ENCODE measurements at places on chromosomes 3 and 15.

DNA sequence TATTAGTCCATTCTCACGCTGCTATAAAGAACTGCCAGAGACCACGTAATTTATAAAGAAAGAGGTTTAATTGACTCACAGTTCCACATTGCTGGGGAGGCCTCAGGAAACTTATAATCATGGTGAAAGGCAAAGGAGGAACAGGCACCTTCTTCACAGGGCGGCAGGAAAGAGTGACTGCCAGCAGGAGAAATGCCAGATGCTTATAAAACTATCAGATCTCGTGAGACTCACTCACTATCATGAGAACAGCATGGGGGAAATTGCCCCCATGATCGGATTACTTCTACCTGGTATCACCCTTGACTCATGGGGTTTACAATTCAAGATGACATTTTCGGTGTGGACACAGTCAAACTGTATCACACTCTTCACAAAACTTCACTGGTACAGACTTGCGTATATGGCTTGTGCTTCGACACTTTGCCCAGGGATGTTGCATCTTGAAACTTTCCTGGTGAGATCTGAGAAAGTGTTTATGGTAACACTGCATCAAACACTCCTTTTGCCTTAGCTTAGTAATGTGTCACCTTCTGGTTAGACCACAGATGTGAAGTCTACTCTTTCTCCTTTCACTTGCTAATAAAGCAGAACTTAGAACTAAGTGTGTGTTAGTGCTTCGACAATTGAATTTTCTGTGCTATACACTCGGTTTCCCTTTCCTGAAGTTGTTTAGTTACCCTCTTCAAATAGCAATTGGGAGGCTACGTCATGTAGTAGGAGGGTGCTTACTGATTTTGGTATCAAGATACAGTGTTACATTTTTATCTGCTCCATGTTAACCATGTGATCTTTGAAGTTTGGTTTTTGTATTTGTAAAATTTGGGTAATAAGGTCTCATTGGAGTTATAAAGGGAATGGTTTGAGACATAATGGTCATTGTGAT is 185.7 kb downstream of the LPP start:
- no peak for DNase-seq

DNA sequence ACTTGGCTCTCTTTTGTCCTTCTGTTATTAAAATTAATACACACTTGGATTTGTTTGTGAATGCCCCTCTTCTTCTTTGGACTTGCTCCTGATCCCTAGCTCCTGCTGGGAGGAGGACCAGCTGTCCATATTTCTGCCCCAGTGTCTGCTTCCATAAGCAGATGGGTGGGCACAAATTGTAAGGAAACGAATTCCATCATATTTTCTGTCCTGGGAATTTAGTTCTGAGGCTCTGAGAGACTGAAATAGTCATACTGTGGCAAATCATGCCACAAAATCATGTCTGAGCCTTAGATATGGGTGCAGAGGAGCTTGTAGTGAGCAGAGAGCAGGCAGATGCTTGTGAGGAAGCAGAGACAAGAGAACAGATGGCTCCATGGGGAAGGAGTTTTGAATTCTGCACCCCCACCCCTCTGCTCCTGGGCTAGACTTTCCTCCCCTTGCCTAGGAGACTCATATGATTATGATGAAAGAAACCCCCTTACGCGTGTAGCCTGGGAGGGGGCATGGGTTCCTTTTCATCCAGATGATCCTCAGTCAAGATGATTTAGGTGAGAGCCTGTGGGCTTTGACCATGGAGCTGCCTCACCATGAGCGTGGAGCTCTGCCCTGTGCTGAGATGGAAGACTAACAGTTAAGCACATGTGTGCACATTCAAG is 50.6 kb downstream of the SV2B start:
- DNase-seq, result no peak

GRCh38 chr3:14154895-14155440 is 23.4 kb downstream of the XPC start:
- no peak for DNase-seq

DNA sequence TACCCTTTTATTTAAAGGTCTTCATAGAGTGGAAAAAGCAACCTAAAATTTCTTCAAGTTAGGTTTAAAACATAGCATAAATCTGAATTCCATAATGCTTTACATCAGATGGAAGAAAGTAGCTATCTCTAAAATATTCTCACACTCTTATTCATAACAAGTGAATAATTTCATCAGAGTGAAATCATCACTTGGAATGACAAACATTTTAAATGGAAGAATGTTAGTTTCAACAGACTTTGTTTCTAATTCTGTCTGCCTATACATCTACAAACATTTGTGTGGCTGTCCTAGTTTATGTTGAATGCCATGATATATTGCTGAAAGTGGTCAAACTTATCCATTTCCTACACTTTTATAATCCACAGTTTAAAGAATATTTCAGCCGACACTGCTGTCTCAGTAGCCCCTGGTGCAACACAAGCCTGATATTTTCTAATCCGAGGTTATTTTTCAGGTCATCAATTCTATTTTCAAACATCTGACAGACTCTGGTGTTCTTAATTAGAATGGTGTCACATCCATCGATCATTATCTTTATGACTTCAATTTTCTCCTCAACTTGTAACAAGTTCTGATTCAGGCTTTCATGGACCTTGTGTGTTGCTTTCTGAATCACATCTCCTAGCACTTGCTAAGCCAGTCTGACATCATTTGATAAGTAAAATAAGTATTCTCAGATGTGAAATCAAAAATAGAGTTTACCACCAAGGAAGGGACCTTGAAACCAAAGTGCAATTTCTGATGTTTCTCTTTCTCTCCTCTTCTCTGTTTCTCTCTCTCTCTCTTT is 17.1 kb upstream of the CNTN3 start:
- no peak for DNase-seq

DNA sequence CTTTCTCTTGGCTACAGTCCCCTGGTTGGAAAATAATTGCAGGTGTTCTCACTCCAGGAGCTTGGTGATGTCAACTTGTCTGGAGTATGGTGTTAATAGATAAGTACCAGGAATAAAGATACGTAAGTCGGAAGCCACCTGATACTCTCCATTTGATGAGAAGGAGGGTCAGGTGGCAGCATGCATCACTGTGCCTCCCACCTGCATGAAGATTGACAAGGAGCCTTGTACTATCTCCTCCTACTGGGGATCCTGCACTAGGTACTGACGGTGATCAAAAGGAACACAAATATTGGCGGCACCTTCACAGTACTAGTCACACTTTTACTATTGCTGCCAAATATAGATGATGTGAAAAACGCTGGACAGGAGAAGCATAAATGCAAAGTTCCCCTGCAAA is 32.6 kb upstream of the GABRB3 start:
- no peak for DNase-seq

GRCh38 chr3:107117922-107118536 is 259.2 kb upstream of the CCDC54 start:
- peak; percentile 75 for DNase-seq

DNA sequence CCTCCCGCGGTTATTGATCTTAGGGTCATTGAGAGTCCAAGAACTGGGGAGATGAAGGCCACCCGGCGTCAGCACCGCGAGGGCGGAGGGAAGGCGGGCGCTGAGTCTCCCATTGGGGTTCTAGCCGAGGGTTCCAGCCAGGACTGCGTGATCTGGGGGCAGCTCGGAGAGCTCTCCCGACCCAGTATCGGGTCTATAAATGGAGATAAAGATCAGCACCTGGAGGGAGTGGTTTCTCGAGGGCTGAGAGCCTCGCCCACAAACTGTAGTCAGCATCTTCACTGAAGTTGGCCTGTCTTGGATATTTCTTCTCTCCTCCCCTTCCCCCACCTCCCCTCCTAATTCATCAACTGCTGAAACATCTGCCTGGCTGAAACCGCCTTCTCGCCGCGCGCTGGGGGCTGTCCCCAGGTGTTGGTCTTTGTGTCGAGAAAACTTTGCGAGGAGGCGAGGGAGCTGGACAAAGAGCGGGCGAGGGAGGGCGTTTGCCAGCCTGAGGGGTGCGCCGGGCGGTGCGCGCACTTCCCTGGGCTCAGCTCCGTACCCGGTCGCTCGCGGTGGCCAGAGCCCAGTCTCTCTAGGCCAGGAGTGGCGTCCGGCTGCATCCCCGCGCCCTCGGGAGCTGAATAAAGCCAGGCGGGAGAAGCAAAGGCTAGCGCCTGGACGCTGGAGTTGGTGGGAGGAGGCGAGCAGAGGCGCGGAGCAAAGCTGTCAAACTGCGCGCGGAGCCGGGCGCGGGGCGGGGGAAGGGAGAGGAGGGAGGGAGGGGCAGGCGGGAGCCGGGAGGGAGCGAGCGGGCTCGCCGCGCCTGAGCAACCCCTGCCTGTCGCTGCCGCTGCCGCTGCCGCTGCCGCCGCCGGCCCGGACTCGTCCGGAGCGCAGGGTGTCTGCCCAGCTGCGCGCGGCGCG is at the start of gene ST8SIA2:
Gene ST8SIA2 (plus strand): TSS at position 811 of the 909 bp plus-strand sequence. CDS start 184 bp downstream, outside the sequence.
- DNase-seq, result no peak

DNA sequence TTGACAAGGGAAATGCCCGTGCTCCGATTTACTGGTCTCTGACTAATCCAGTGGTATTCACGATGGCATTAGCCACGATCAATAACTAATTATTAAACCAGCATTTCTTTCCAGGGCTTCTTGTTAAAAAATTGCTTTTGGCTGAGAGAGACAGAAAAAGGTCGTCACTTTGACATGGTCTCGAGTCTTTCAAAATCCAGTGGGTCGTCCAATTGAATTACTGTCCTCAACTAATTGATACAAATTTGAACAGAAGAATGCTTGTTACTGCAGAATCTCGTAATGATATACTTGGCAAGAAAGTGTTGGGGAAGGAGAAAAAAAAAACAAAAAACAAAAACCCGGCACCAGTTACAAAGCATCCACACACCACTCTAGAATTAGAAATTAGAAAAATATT is 318.4 kb downstream of the NR2F2 start:
- DNase-seq, result no peak

- DNase-seq, result peak; percentile 15
These were observed at the start of gene COLQ for GRCh38 chr3:15521573-15521965. COLQ (minus strand) TSS chr3:15521706; CDS start chr3:15521625, 81 bp downstream.

DNA sequence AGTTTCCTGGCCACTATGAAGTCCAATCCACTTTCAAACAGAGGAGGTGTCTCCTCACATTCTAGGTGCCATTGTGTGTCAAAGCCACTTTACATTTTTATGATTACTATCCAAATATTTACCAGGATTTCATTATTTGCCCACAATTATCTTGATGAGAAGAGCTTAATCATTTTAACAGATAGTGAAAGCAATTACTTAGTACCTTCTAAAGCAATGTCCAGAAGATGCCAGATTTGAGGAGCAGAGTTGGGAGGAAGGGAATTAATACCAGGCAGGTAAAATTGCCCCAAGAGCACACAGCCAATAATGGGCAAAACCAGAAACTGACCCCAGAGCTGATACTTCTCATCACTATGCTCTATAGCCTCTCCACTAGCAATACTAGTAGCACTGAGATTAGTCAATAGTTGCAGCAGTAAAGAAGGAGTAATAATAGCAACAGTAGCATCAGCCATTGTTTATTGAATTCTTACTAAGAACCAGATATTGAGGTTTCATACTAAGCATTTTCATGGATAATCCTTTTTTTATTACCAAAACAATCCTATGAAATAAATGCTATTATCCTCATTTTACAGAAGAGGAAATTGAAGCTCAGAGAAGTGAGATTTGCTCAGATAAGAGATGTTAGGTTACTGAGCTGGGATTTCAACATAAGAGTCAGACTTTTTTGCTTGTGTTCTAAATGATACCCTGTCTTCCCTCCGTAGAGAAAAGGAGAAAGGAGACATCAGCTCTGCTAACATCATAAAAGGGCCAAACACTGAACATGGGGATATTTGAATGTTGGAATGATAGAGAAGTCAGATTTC is 509.3 kb upstream of the CFAP20DC start:
- DNase-seq, result no peak

- no peak for DNase-seq
These were observed 28.6 kb downstream of the LRTM1 start for GRCh38 chr3:54899273-54899672.

DNA sequence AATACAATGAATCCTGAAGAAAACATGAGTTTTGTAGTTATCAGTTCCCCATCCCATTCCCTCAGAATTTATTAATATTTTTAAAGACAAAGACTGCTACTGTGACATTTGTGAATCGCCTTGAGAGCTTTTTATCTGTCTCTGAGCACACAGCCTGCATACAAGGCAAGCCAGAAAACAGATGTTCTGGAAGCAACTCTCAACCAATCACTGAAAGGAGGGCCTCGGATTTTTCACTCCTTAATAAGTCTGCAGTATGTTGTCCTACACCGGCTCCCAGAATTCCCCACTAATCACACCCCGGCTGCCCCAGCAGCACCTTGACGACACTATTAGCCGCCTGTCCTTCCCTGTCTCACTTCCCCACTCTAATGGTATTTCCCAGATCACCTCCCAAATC is 138.5 kb downstream of the ZNF621 start:
- DNase-seq, result no peak

DNA sequence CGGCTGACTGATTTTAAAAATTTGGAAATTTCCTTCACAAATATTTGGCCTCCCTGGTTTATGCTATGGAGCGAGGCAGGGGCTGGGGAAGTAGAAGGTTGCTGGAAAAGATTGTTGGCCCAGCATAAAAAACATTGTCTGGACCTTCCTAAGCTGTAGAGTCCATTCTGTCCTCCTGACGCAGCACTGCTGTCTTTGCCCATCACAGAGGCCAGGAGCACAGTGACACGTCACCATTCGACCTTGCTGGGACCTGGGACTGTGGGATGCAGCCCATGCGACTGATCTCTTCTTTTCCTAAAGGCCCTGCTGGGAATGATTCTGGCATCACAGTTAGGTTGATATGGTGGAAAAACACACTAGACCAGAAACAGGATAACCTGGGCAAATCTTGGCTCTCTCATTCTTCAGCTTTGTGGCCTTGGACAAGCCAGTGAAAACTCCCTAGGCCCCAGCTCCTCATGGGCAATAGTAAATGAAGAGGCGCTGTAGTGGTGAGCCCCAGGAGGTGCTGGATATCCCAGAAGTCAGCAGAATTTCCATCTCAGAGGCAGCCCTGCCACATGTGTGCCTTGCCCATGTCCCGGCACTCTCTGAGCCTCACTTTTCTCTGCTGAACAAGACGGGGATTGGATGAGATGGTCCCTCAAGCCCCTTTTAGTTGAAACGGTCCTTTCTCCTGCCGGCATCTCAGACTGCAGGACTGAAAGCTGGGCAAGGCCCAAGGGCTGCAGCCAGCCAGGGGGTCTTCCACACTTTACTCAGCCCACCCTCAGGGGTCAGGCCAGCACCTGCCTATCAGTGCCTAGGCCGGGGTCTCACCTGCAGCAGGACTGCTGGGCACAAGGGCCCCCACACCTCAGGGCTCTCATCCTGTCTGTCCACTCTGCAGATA is 69.6 kb downstream of the SENP2 start:
- no peak for DNase-seq

GRCh38 chr3:61464518-61465140 is 96.7 kb upstream of the PTPRG start:
- no peak for DNase-seq

DNA sequence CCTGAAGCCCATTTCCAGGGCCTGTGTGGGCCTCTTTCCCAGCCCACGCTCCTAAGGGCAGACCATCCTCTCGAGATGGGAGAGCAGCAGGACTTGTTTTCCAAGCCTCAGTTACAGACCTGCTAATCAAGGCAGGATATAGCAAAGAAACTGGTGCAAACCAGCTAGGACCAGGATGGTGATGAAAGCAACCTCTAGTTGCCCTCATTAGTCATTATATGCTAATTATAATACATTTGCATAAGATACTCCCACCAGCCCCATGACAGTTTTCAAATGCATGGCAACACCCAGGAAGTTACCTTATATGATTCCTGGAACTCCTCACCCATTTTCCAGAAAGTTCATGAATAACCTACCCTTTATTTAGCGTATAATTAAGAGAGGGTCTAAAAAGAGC is 34.4 kb upstream of the TRH start:
- DNase-seq, result peak; percentile 25

GRCh38 chr3:63877737-63878393 is 14.2 kb downstream of the ATXN7 start:
- peak; percentile 33 for DNase-seq
